ENCODE measurements at places on chromosomes 5 and 9.

DNA sequence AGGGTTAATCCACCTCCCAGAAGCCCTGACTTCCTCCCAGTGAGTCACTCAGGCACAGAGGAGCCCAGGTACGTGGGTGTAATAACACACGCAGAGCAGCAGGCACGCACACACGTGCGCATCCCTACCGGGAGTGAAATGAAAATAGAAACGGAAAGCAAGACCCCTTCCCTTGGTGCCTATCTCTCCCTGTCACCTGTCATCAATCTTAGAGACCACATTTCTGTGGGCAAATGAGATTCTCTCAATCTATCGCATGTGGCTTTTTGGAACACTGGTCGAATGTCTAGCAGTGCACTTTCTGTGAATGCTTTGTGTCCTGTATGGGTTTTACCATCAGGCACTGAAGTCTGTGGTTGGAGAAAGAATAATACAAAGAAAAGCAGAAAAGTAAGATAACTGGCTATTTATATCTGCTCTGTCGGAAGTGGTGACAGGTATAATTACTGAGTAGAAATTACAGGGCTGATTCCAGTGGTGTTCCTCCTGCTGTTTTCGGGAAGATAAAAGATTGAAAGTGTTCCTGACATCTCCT is 137.7 kb upstream of the GRIA1 start:
- no peak overlapping the region for H3K4me3 ChIP-seq
- no peak overlapping the region for H3K27ac ChIP-seq
- no peaks in the 10 kb centered on the region for H3K4me1 ChIP-seq
- no peak for DNase-seq

DNA sequence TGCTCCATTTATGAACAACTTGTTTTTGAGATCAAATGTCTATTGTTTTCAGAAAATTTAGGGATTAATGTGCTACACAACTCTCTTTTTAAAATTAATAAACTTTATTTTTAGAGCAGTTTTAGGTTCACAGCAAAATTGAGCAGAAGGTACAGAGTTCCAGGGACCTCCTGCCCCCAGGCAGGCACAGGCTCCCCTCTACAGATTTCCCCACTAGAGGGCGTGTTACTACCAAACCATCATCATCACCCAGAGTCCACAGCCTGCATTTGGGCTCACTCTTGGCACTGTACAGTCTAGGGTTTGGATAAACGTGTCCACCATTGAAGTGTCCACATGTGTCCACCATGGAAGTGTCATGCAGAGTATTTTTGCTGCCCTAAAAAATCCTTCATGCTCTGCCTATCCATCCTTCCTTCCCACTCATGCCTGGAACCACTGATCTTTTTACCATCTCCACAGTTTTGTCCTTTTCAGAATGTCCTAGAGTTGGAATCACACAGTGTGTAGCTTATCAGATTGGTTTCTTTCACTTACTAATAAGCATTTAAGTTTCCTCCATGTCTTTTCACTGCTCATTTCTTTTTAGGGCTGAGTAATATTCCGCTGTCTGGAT is 61.7 kb downstream of the MRPL36 start:
- no peak overlapping the region for H3K4me3 ChIP-seq
- DNase-seq = peak; percentile 60
- peaks cover 2% of the 10 kb centered on the region for H3K27me3 ChIP-seq
- no peak overlapping the region for H3K27ac ChIP-seq

DNA sequence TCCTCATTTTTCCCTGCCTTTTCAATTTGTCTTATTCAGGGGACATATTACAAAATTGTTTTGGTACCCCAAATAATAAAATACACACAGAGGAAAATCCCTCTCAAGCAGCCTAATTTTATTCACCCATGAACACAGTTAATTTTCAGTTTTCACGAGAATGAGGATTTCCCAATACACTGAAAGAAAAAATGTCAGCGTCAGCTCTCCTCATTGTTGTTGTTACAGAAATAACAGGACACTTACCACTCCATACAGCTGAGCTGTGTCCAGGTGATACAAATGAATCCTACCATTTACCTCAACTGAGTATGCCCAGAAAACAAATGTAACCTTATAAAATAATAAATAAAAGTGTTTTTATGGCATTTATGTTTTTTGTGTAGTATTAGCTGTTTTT is 144.6 kb upstream of the PCA3 start:
- DNase-seq = no peak
- no peaks in the 10 kb centered on the region for H3K36me3 ChIP-seq

DNA sequence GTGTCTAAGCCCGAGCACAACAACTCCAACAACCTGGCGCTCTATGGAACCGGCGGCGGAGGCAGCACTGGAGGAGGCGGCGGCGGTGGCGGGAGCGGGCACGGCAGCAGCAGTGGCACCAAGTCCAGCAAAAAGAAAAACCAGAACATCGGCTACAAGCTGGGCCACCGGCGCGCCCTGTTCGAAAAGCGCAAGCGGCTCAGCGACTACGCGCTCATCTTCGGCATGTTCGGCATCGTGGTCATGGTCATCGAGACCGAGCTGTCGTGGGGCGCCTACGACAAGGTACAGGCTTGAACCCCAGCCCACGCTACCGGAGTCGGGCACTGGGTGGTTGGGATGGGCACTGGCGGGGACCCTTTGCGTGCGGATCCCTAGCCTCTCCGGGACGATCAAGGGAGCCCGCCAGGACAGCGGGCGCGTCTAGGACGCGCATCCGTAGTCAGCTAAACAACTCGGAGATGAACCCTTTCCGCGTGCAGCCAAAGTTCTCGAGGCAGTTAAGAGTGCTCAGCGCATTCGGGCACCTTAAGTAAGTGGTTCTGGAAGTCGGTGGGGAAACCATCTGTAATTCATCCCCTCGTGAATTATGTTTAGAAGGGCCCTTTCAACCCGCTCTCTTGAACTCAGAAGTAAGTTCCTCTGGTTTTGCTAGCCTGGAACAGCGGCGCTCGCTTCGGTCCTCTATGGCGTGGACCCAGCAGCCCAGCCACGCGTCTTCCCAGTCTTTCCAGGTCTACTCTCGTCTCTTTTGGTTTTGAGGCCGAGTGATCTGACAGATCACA is 1.3 kb downstream of the KCNN2 start:
- no peak overlapping the region for H3K27ac ChIP-seq
- H3K27me3 ChIP-seq = peaks cover 25% of the 10 kb centered on the region
- DNase-seq = no peak
- H3K4me3 ChIP-seq = no peak overlapping the region

DNA sequence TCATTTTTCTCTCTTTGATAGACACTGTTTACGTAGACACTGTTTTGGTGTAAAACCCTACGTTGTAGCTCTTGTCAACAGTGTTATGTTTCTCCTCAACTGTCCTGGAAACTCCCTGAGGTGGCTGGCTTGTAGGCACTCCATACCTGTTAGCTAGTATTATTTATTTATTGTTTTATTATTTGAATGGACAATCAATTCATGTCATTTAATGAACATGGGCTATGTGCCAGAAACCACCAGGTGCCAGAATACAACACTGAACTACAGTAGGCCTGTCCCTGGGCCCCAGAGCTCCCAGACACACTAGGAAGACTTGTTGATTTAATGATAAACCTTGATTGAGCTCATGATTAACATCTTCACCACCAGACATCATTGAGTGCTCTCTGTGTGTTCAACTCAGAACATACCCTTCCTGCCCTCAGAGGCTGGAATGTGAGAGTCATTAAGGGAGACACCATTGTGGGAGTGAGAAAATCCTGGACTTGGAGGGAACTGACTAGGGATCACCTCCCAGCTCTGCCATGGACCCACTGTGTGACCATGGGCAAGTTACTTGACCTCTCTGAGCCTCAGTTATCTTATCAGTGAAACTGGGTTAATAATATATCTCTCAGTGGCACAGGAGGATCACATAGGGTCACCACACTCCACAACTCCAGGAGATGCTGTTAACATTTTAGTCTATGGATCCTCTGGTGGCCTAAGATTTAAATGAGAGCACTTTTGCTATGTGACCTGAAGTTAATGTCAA is 19.2 kb downstream of the IRF1 start:
- H3K27me3 ChIP-seq = no peaks in the 10 kb centered on the region
- peak overlapping the region; percentile 64 for H3K27ac ChIP-seq
- peaks cover 16% of the 10 kb centered on the region for H3K36me3 ChIP-seq
- H3K4me3 ChIP-seq = no peak overlapping the region
